CD4-positive, alpha-beta T cell treated with Interleukin-12 subunit alpha and Interleukin-12 subunit beta, for 1 hour (primary cell): ENCODE measurements at places on chromosomes 6 and 20.

DNA sequence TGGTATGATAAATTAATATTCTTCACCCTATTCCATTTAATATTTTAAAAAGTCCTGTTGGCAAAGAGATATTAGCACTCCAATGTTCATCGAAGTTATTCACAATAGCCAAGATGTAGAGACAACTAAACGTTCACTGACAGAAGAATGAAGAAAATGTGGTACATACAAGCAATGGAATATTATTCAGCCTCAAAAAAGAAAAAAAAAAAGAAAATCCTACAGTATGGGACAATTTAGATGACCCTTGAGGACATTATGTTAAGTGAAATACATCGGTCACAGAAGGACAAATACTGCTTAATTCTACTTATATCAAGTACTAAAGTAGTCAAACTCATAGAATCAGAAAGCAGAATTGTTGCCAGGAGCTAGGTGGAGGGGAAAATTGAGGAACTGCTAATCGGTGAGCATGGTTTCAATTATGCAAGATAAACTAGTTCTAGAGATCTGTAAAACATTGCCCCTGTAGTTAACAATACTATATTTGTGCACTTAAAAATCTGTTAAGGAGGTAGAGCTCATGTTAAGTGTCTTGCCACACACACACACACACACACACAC lies 4.7 kb downstream of the GCLC start:
- DNase-seq: no peak

DNA sequence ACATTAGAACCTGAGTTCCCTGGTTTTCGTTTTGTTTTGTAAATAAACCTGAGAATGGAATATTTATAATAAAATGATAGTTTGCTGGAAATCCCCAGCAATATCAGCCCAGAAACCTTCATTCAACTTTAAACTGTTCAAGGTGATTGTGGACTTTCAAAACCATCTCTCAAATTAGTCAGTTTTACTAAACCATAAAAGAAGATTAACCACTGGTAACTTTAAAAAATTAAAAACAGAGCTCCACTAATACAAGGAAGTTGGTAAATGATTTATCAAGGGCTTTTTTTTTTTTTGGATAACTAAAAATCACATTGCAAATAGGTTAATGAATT lies 10.0 kb downstream of the MBOAT1 start:
- no peak for DNase-seq

GRCh38 chr6:152329638-152330448 lies 307.3 kb downstream of the SYNE1 start:
- DNase-seq: no peak

- DNase-seq: no peak
These were observed 112.7 kb downstream of the FHL5 start for GRCh38 chr6:96675597-96675996.

GRCh38 chr6:159980474-159980873 lies 11.6 kb downstream of the IGF2R start:
- DNase-seq: no peak

DNA sequence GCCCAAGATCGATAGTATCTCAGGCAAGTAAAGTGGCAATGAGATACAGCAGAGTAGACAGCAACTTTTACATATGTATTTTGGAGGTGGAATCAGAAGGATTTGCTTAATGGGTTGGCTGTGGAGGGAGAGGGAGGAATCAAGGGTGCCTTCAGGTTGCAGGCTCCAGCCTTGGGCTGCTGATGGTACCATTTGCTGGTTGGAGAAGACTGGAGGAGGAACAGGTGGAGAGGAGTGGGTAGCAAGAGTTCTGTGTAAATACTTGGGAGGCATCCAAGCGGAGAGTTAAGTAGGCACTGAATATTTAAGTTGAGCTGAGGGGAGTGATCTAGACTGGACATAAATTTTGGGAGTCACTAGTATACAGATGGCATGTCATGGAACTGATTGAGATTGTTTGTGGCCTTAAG lies 5.2 kb downstream of the BICRAL start:
- DNase-seq: no peak

DNA sequence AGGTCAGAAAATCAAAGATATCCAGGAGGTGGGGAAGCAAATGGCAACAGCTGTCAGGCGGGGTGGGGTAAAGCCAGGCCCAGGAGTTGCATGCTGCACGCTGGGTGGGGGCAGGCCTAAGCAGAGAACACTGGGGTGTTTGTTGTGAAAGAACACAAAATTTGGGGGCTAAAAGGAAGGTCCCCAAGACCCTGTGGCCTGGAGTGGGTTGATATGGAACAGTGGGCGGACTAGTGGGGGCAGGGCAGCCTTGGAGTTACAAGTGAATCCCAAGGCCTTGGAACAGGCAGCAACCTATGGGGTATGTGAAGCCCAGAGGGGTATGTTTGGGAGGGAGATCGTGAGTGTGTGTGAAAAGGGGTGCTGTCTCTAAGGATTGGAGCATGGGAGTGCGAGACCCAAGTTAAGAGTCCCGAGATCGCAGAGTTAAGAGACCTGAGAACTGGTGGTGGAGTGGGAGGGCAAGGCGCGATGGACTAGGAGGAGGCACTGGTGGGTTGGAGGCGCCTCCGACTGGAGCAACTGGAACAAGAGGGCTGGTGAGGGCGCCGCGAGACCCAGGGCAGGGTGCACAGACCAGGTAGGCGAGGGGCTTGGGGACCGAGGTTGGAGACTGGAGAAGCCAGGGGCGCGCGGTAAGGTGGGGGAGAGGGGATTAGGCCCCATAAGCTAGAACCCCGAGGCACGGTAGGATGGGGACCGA lies 658 bp downstream of the CUL7 start:
- no peak for DNase-seq

GRCh38 chr6:11064836-11065235 lies 20.7 kb upstream of the ELOVL2 start:
- DNase-seq: no peak

DNA sequence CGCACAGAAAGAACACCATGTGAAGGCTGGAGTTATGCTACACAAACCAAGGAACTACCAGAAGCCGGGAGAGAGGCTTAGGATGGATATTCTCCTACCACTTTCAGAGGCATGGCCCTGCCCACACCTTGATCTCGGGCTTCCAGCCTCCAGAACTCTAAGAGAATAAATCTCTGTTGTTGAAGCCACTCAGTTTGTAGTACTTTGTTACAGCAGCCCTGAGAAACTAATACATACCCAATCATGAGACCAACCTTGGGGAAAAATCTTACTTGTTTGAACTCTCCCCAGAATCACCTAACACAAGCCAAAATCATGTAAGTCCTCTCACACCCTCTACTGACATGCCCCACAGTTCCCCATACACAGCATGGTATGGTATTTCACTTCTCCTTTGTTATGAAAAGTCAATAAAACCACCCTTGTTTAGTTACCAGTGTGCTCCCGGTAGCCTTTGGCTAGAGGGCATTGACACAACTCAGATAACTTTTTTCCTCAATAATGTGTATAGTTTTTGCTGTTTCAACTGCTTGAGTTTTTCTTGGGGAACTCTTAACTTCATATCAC lies 40.7 kb upstream of the SLC2A12 start:
- DNase-seq: no peak

DNA sequence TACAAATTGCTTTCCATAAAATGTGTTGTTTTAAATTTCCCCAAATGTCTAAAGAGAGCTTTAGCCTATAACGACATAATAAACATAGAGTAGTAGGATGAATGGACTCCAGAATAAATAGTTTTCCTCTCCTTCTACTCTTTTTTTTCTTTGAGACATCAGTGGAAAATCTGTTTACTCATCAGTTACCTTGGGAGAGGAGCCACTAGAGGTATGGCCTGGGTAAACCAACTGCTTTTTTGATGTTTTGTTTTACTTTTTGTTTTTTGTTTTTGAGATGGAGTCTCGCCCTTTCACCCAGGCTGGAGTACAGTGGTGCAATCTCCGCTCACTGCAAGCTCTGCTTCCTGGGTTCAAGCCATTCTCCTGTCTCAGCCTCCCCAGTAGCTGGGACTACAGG lies 8.3 kb upstream of the TGM3 start:
- no peak for DNase-seq

DNA sequence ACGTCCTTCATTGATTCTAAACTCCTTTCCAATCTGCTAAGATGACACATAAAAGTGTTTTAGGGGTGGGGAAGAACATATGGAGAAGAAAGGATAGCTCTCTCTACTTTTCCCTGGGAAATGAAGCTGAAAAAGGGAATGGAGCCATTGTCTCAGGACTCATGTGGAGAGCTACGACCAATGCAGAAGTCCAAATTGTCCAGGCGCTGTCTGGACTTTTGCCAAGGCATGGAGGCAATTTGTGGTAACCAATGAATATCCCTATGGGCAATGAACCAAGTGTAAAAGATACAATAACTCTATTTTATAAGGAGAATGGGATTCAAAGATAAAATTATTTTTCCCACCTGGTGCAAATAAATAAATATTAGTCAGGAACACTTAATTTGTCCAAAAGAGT lies 16.1 kb downstream of the FBXL4 start:
- DNase-seq: no peak

GRCh38 chr6:143205991-143206390 lies 145.3 kb downstream of the AIG1 start:
- no peak for DNase-seq

DNA sequence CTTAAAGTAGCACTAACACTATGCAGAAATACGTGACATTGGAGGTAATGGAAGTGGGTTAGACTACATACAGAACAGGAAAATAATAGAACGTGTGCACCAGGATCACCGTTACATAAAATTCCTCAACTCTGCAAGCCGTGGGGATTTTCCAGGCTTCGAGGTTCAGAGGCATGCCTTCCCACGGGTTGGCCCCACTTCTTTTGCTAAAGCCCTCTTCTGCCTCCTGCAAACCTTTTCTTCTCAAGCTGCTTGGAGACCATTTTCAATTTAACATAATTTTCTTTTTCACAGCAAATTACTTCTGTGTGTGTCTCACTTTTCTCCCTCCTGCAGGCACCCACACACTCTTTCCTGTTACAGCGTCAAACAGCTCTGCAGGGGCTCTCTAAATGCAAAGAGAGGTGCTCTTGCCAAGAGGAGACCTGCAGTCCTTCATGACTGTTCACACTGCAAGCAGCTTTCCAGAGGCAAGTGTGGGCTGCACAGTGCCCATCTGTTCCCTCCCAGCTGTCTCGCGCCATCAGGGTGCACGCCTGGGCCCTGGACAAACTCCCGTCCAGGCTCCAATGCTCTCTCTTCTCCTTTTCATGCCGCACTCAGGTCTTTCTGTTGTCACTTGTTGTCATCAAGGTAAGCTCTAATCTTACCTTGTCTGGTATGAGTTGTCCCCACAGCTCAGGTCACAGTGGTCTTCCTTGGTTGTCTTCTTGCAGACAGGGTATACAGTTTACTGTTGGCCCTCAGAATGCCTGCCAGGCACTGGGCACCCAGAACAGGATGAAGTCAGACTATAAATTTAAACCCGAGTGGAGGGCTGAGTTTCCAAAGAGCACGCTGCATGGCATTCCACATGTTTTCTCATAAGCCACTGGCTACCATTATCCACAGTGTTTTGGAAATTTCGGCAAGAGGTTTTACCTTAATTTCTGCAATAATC lies 164.8 kb upstream of the GGTLC1 start:
- no peak for DNase-seq
